ENCODE measurements at places on chromosomes 5 and 9.
A peak's percentile ranks its signal among the peaks of the same experiment; 100 is the strongest.

GRCh38 chr5:151700820-151701219 lies 14.1 kb upstream of the SPARC start:
- no peak for DNase-seq

DNA sequence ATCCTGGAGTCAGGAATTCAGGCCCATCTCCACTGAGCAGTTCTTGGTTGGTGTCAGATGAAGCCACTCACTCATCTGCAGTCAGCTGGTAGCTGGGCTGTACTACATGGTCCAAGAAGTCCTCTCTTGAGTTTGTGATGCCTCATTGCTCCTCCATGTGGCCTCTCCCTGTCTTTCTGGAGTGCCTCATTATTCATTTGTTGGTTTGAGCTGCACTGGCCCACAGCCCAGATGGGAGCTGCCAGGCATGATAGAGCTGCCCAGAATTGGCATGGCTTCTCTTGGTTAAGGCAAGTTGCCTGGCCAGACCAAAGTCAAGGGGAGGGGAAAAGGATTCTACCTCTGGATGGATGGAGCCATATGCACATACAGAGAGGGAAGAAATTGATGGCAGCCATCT lies 8.0 kb downstream of the PTCD2 start:
- DNase-seq = no peak

DNA sequence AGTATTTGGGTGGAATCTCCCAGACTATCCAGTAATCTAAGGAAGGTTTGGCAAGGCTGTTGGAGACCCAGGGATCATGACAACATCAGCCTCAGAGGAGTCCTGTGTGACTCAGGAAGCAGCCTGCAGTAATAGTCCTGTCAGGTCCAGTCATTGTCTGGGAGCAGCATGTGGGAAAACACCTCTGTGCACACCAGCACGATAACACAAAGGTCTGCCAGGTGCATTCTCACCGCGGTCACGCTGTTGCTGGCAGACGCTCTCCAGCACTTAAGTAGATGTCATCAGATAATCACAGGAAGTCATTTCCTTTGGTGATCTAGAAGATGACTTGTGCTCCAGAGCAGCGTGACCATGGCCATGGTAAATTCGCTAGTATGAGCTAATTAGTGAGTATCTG lies 99.2 kb upstream of the IQGAP2 start:
- peak; percentile 80 for DNase-seq

GRCh38 chr5:88081877-88082276 lies 186.8 kb downstream of the TMEM161B start:
- no peak for DNase-seq

DNA sequence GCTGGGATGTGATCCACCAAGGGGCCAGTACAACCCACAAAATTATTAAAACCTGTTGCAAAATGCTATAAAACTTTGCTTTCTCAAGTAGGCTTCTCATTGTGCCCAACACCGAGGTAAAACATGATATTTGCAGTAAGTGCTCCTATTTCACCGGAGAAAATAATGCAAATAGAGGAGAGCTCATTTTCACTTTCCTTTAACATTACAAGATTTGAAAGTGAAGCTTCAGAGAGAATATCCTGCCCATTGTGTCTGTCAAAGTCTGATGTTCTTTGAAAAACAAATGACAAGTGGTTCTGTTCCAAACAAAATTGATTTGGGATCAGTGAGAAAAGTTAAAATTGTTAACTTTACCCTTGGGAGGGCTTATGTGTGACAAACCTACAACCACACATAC lies 287.1 kb downstream of the KCNN2 start:
- no peak for DNase-seq

GRCh38 chr5:38162625-38163024 lies 95.7 kb upstream of the EGFLAM start:
- DNase-seq = no peak

- no peak for DNase-seq
These were observed 67.4 kb upstream of the PRRC1 start for GRCh38 chr5:127450046-127450445.

- no peak for DNase-seq
These were observed 106.3 kb downstream of the SLC1A3 start for GRCh38 chr5:36712706-36713105.

GRCh38 chr9:126398403-126399058 lies 71.9 kb downstream of the MVB12B start:
- DNase-seq = peak; percentile 49

DNA sequence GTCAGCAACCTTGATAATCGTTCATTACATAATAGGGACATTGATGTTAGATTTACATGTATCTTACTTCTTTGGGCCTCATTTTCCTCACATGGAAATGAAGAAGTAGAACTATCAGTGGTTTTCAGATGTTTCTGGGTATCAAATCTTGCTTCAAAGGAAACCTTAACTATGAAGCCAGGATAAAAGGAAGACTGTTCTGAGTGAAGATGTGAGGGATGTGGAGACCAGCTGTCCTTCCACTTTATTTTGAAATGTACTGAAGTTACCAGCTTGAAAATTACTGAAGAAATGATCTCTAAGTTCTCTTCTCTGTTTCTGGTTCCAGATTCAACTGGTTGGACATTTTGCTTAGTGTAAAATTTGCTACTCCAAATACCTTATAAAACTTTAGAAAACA lies 186.0 kb downstream of the ADAMTSL1 start:
- DNase-seq = no peak

- no peak for DNase-seq
These were observed 6.3 kb downstream of the MRPL36 start for GRCh38 chr5:1793301-1793740.

GRCh38 chr9:126773004-126773607 lies 31.7 kb upstream of the ZBTB43 start:
- DNase-seq = peak; percentile 18

DNA sequence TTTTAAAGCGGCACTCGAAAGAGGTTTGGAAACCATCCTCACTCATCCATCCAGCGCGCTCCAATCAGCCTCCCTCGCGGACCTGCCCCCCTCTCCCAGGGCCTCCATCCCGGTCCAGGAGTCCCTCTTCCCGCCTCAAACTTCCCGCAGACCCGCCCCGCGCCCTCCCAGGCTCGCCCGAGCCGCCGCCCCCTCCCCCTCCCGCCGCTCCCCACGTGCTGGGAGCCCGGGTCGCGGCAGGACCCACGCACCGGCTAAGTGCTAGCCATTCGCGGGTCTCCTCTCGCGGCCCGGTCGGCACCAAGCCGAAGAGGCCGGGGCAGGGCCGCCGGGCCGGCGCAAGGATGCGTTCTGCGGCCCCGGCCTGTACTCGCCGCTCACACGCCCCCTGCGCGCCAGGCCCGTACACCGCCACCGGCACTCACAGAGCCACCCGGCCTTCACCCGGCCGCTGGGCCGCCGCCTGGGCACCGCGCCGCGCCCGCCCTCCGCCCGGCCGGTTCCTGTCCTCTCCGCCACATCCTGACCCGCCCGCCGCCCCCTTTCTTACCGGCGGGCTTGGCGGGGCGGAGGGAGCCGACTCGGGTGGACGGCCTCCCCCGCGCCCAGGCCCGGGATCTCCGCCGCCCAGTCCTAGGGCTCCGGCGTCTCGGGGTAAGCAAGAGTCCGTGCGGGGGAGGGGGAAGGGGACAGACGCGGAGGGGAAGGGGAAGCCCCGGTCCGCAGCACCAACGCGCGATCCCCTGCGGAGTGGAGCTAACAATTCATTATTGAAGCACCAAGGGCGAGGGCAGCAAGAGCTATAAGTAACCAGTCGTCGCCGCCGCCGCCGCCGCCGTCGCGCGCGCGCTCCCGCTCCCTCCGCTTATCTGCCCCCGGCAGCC lies 576 bp downstream of the CHD1 start:
- no peak for DNase-seq

DNA sequence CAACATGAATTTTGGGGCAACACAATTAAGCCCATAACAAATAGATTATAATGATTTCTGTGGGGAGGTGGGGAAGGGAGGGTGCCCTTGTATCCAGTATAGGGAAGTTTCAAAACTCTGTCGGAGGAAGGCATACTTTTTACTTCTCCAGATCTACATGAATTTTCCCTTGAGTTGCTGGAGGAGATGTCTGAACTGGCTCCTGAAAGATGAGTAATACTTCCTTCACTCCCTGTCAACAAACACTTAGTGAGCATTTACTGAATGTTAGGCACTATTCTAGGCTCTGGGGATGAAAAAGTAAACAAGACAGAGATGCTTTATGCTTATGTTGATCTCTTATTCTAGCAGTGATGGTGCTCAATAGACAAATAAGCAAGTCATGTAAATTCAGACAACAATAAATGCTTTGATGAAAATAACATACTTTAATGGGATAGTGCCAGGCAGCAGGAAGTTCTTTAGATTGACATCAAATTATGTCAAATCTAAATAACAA lies 197.9 kb upstream of the ANKH start:
- DNase-seq = no peak

DNA sequence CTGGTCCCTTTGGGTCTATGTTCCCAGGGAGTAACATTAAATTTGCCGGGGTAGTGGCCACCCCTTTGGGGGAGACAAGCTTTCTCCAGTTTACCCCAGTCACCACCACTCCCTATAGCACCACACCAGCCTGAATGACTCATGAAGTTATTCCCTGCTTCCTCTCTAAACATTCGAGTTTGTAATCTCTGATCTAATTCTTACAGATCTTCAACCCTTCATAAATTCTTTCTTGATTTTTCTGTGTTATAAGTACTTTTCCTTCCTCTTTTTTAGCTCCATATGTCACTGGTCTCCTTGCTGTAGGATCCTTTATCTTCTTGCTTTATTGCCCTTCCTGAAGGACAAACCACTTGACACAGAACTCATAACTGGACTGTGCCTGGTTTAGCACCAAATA lies 55.6 kb downstream of the GNA14 start:
- DNase-seq = no peak

GRCh38 chr9:106864373-106865143 lies 1.6 kb downstream of the ZNF462 start:
- DNase-seq = no peak

DNA sequence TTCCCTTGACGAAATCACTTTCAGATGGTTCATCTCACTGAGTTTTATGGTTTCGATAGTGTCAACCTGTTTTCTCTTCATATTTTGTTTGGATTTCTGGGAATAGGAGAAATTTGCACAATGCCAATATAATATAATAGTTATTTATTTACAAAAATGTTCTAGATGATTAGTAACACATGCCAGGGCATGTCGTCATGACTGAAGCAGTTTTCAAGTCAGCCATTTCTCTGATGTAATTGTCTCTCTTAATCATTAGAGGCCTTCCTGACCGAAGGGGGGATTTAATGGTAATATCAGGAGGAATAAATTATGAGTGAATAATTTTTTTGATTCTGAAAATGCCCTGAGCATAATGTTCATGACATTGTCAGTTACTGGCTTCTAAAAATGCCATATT lies 246.5 kb upstream of the ATP10B start:
- DNase-seq = no peak

DNA sequence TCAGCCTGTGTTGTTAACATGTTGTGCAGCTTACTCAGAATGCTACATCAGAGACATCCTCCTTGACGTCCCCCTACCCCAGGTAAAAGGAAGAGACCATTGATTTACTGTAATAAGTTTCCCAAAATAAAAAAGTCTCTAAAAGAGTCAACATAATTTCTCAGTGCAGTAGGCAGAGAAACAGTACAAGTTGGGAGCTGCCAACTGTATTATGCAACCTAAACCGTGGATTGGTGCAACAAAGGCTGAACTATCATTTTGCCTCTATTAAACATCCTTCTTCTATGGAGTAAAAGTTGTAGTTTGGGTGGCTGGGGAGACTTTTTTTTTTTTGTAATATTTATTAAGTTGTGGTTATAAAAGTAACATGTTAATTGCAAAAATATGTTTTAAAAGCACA lies 208.0 kb downstream of the NR3C1 start:
- DNase-seq = no peak

- DNase-seq = no peak
These were observed 108.5 kb downstream of the MTREX start for GRCh38 chr5:55416306-55416705.

All from T-helper 2 cell (primary cell).